NCI-H2171 (cell line): ENCODE measurements at places on chromosomes 6 and 20.
A peak's percentile ranks its signal among the peaks of the same experiment; 100 is the strongest.

DNA sequence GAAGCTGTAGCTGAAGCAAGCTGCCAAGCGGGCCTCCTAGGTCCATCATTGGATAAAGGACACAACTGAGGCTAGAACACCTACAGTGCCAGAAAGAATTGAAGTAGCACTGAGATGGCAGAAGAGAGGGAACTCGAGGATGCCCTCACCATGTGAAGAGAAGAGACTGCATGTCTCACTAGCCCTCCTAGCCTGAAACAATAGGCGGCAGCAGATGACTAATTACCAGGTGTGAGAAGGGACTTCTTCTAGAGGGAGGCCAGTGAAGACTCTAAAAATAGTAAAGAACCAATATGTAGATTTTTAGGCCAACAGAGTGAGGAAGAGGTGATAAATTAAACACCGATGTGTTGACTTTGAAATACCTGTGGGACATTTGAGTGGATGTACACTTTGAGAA is 50.3 kb downstream of the LGSN start:
- no peak for DNase-seq

DNA sequence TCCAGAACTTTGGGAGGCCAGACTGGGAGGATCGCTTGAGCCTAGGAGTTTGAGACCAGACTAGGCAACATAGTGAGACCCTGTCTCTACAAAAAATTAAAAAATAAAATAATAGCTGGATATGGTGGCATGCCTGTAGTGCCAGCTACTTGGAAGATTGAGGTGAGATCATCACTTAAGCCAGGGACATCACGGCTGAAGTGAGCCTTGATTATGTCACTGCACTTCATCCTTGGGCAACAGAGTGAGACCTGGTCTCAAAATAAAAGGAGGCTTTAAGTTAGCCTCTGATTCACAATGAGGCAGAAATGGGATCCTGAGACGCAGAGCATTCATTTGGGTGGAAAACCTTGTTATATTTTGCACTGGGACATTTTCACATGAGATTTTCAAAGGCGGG is 57.0 kb downstream of the TULP4 start:
- DNase-seq, result no peak

- no peak for DNase-seq
Observed at GRCh38 chr20:36862857-36863668, 12.9 kb upstream of the TLDC2 start.

DNA sequence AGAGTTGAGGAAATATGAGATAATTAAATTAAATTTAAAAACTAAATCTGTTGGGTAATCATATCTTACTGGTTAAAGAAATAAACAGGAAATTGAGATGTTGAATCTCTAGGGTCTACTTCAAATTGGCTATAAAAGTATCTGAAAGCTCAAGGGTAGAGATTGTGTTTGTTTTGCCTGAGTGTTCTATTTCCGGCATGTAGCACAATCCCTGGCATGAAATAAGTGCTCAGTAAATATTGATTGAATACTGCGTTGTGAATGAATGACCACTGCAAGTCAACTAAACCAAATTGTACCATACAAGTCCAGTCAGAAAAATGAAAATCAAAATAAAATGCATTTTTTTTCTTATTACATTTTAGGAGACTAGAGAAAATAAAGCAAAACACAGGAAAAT is 709.8 kb downstream of the EPM2A start:
- no peak for DNase-seq

DNA sequence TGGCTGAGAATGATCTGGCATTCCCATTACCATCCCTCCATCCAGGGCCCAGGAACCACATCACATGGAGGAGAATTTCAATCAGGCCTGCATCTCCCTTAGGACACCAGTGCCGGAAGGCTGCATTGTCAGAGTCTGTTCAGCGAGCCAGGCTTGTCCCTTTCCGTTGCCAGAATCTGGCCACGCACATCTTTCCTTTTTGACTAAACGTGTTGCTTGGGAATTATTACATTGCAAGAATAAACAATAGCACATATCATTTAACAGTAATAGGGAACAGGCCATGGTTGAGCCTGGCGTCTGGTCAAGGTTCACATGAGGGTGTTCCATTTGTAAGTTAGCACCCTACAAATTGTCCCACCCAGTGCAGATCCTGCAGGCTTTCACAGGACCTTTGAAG is 42.8 kb downstream of the SOBP start:
- DNase-seq, result no peak

DNA sequence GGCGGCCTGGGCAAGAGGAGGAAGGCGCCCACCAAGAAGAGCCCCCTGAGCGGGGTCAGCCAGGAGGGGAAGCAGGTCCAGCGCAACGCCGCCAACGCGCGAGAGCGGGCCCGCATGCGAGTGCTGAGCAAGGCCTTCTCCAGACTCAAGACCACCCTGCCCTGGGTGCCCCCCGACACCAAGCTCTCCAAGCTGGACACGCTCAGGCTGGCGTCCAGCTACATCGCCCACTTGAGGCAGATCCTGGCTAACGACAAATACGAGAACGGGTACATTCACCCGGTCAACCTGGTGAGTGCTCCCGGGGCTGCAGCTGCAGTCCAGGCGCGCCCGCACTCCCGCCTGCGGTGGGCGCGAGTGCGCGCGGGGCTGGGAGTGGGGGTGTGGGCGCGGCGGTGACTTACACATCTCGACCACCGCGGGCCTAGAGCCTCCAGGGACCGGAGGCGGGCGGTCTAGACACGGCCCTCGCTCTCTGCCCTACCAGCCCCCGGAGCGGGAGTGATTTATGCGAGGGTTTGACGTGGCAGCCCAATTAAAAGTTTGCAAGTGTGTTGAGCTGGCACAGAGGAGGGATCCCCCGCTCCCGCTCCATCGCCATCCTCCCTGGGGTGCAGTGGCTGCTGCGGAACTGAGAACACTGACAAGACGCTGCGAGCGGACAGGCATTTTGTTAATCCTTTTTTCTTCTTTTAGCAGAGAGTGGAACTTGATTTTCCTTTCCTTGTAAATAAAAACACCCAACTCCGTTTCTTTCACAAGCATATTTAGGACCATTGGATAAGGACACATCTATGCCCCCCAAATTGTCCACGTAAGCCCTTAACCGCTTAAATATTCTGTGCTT is 867 bp downstream of the TCF21 start:
- no peak for DNase-seq

DNA sequence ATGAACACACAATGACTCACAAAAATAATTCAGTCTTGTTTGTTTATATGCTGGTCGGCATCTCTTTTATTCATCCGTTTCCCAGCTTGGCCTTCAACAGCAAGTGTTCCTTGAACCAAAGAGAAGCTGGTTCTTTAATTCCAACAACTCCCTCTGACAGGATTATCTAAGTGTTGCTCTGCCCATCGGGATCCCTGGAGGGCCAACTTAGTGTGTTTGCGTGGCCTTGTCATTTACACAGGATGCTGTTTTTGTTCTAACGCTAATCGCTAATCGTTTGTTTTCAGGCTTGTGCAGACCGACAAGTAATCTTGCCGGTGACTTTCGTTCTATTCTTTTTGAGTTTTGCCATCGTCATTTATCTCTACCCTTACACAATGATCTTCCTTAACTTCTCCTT is 267.4 kb upstream of the EXOC2 start:
- DNase-seq, result no peak

DNA sequence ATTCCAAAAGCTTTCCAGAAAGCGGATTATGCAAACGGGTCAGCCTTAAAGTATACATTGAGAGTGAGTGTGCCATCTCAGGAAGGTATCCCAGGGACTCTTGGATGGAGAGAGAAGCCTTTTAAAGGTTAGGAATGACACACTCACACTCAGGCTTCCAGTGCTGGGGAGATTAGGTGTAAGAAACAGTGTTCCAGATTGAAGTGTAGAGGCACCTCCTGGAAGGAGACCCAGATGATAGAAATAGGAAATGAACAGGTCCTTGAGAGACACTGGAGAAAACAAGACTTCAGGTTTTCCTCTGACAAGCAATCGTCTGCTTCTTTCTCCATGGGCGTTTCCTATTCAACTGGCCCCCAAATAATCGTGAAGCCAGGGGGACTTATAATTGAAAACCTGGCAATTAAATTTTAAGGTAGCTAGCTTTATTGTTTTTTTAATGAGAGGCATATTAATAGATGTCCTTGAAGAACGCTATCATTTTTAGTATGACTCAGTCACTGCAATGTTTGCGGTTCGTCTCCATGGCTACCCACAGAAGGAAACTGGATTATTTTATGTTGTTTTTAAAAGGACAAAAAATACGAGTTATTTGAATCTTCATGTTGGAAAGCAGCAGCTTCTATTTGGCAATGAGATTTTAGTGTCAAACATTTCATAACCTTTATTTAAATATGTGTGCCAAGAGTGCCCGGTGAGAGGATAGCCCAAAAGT is 85.3 kb downstream of the TRMT6 start:
- no peak for DNase-seq

GRCh38 chr20:10077886-10078285 is 43.1 kb downstream of the ANKEF1 start:
- no peak for DNase-seq

DNA sequence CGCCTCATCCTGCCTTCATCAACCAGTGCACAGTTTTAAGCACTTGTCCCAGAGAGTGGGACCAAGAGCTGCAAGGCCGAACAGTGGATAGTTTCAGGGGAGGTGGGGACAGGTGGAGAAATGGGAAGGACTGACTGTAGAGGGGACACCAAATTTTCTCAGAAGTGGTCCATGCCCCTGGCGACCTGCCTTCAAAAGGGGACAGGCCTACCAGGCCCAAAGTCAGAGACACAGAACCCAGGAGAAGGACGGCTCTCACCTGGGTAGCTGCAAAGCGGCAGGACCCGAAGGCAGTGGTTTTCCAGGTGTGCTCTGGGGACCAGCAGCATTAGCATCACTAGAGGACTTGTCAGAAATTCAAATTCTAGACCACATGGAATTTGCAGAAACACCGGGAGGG is 5.8 kb downstream of the TFEB start:
- no peak for DNase-seq

GRCh38 chr6:169386411-169387057 is 132.9 kb upstream of the THBS2 start:
- no peak for DNase-seq

DNA sequence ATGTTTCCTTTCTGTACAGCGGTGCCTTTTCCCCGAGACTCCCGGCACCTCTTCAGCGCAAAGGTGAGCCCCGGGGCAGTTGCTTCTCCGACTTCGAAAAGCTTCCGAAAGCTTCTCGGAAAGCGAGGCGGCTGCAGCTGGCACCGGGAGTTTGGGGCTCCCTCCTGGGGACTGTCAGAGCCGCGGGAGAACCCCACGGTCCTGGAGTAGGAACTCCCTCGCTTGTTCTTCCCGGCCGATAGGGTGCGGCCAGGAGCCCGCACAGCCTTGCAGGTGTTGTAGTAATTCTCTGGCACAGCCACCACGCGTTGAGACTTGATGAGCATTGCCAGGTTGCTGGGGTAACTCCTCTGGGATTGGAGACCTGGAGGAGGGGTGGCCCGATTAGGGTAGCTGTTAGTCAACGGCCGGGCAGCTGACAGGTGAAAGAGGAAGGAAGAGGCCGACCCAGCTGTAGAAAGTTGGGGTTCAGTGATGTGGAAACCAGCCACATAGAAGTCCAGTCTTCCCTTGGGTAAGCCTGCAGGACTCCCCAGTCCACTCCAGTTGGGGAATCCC is 721 bp downstream of the KDM1B start:
- DNase-seq, result peak; percentile 84
